ENCODE measurements at places on chromosomes 2 and 18.

DNA sequence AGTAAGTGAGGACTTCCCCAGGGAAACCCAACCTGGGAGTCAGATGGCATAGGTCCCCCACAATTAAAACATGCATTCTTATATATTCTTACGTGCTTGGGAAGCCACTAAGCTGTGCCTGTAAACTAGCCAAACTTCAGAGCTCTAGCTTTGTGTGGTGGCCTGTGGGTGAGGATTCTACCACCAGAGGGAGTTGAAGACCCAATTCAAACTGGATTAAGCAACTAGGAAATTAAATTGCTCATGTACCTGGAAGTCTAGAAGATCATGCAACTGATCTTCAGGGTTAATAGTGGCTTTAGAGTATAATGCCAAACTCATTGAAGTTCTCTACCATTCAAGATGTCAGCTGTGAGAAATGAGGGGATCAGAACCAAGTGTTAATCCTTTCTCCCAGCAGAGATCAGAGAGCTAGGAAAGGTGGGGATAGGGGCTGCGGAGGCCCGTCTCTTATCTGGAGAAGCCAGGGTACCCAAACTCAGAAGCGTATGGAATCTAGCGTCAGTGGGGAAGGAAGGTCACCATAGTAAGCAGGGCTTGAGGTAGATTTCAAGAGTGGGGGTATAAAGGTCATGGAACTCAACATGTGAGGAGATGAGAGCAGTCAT is 53.2 kb upstream of the CCDC85A start:
- DNase-seq: peak; percentile 23

- DNase-seq: peak; percentile 79
Measured at GRCh38 chr2:113173542-113174375, at the start of gene PSD4. TSS of gene PSD4 (plus strand) at chr2:113173971. CDS start at chr2:113182457, 8,486 bp downstream.

DNA sequence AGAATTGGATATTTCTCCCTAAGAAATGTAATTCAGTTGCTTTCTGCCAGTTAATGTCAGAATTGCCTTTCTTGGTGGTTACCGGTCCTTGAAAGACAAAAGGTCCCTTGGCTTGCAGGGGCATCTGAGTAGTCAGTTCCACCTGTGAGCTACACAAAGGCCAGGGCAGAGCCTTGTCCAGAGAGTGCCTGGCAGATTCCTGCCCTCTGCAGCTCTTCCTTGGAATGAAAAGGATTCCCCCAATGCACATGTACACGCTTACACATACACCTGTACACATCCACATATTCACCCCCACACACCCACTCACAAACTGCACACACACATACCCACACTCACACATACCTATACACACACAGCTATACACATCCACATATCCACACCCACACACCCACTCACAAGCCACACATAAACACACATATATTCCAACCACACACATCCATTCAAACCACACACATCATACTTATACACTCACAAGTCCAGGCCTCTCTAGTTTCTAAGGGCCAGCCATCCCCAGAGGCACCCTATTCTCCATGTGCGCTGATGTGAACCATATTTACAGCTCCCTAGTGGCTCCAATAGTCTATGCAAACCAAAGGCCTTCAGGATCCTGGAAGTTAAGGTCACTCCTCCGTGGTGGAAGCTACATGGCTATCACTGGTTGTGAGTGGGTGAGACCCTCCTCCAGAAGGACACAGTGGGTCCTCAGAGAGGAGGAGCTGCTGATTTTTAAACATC is 9.6 kb downstream of the CYRIA start:
- DNase-seq: no peak

DNA sequence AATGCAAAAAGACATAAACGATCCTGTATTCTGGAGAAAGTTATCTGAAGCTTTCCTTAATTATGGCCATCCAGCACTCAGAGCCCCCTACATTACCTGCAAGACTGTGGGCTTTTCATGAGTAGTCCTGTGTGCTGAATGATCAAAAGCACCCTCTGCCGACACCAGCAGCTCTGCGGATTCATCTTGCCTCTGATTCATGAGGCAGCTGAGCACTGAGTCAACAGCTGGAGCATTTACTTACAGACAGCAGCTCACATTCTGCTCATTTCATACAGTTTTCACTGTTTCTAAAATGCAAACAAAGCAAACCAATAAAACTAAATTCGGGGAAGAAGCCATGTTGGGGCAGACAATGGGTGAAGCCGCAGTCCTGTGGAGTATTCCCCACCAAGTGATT is 886.5 kb downstream of the CNTNAP5 start:
- no peak for DNase-seq

- no peak for DNase-seq
Measured at GRCh38 chr2:9547262-9547991, 8.2 kb downstream of the ADAM17 start.
